ENCODE measurements at places on chromosomes 5 and 9.

- no peak for DNase-seq
Observed at GRCh38 chr5:72307573-72307967, 12.5 kb downstream of the MRPS27 start.

DNA sequence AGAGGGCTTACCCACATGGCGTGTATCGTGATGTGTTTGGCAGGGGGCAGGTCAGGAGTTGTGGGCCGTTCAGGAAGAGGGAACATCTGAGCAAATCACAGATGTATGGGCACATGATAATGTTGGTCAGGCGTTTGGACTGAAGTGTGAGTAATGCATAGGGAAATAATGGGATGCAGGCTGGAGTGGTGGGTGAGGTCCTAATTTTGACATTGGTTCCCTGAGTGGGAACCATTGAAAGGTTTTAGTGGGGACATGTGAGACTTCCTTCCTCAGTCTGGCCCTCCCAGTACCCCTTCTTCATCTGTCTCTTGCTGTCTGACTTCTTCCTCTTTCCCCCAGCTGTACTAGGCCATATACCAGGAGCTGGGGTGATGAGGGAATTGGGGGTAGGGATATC lies 7.6 kb downstream of the OTULIN start:
- DNase-seq = no peak

DNA sequence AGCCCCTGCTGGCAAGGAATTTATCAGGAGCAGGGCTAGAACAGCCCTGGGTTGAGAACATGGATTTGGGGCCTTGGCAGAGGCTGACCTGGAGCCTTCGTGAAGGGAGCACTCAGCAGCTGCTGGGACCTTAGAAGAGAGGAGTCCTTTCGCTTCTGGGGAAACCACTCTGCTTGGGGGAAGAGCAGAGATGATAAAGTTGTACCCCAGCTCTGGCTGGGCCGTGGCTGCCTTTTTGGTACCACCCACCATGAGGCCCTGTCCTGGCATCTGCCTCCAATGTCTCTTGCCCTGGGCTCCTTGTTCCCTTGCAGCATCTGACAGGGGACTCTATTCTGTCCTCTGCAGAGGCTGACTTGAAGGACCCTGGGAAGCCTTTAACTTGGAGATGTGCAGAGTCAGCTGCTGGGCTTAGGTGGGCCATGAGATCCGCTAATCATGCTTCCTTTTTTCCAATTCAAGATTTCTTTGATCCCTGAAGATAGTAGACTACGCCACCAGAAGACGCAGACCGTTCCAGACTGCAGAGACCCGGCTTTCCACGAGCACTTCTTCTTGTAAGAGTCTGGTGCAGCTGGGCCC lies 20.2 kb downstream of the RGS3 start:
- DNase-seq = no peak

DNA sequence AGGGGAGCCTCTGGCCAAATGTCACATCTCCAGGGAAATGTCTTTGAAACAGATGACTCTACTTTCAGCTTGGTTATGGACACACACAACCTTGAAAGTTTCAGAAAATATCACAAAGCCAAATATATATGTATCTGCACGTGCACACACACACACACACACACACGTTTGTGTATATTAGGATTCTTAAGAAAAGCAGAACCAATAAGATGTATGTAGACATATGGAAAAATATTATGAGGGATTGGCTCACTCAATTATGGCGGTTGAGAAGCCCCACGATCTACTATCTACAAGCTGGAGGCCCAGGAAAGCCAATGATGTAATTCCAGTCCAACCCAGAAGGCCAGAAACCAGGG lies 194.9 kb downstream of the PALM2AKAP2 start:
- DNase-seq = no peak

- no peak for DNase-seq
Observed at GRCh38 chr5:140969880-140970279, 3.6 kb downstream of the PCDHAC2 start.

DNA sequence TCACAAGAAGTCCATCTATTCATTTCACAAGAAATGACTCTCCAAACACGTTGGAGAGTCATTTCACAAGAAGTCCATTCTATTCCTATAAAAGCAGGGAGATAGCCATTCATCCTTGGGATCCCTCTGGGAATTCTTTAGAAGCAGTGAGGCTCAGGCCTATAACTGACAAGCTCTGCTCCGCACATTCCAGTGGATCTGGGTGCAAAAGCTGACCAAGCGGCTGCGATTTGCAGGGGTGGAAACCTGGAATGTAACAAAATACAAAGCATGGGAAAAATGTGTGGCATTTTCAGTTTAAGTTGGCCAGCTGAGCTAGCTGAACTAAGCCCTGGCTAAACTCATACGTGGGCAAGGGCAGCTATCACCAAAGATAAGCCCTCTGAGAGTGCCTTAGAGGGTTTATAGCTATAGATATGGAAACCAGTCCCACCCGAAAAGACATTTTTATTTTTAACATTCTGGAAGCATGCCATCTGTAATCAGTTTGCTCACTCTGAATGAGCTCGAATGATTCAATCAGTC lies 8.7 kb downstream of the TAS2R1 start:
- no peak for DNase-seq

GRCh38 chr5:57174890-57175510 lies 1.1 kb downstream of the GPBP1 start:
- no peak for DNase-seq

DNA sequence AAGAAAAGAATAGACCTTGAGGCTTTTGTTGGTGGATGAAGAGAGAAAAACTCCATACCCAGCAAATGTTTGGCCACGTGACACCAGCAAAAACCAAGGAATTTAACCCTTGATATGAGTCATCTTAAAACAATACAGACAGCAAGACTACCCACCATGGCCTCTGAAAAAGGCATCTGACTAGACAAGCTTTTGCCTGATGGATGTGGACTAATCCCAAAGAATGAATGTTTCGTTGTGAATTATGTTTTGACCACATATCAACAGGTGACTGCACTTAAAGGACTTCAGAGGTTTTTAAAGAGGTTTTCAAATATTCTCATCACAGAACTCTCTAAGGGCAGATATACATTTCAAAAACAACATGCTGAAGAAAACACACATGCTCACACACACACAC lies 33.0 kb upstream of the SLC1A3 start:
- no peak for DNase-seq

- no peak for DNase-seq
Observed at GRCh38 chr5:168420461-168420860, 65.8 kb upstream of the RARS1 start.

DNA sequence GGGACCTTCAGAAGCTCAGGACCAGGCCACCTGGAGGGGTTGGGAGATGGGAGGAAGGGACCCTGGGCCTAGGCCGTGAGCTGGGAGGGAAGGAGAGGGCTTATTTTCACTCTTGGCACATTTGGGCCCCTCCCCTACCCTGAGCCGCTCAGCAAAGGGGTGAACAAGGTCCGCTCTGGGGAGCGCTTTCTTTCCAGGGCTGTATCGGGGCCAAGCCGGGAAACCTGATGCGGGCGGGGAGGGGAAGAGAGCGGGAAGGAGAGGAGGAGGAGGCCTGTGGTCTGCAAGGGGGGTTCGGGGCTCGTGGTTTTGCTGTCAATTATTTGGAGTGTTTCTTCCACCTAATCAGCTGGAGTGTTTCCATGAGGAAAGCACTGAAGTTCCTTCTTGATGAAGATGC lies 62.7 kb upstream of the RXRA start:
- no peak for DNase-seq

DNA sequence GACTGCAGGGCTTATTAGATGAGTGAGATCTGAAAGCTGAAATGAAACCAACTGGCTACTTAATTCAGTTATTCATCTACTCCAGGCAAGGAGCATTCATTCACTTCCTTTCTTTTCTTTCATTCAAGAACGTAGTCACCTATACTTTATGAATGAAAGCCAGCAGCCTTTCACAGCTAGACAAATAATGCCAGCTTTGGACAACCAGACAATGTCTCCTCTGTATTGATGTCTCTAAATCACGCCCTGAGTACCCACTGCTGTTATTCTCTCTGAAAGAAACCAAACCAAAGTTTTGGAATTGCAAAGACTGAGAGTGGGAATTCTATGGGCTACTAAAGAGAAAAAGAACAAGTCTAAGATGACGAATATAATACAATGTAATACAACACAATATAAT lies 121.2 kb upstream of the PTPN3 start:
- no peak for DNase-seq

- no peak for DNase-seq
Observed at GRCh38 chr5:79774171-79774854, 84.7 kb downstream of the CMYA5 start.

DNA sequence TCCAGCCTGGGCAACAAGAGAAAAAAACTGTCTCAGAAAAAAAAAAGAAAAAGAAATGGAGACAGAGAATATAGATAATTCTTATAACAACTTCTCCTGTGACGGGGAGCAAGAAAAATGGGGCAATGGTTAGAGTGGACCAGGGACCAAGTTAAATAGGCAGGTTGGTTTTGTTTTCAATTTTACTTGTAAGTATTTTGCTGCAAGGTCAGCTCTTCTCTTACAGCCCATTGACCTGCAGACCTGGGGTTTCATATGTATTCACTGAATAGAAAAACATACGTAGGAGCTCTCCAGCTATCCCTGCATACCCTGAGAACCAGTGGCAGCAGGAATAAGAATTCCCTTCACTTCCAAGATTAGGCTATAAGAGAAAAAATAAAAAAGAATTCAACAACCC lies 29.2 kb upstream of the IL13 start:
- no peak for DNase-seq

GRCh38 chr5:58759745-58760144 lies 176.9 kb downstream of the RAB3C start:
- no peak for DNase-seq

DNA sequence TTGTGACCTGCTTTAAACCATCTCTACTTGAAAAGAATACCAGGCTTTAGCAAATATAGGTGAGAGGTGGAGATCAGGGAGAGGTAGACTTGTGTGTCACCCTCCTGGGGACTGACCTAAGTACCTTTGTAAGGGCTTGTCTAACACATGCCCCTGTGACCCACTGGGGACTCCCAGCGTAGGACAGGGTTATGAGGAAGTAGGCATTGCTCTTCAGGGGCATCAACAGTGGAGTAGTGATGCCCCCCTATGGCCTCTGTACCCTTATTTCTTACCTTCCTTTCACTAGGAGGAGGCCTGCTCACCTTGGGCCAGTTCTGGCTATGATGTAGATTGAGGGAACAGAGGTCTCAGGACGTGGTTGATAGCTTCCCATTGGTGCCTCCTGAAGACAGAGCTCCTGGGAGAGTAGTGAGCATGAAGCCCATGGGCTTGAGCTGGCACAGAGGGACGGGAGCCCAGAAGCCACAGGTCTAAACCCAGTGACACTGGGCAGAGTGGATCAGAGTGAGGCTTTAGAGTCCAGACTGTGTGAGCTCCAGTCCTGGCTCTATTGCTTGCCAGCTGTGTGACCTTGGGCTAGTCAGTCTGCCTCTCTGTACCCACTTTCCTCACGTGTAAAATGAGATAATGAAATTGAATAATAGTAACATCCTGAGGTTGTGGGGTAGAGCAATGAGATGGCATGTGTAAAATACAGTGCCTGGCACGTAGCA lies 191.7 kb downstream of the AOPEP start:
- no peak for DNase-seq

DNA sequence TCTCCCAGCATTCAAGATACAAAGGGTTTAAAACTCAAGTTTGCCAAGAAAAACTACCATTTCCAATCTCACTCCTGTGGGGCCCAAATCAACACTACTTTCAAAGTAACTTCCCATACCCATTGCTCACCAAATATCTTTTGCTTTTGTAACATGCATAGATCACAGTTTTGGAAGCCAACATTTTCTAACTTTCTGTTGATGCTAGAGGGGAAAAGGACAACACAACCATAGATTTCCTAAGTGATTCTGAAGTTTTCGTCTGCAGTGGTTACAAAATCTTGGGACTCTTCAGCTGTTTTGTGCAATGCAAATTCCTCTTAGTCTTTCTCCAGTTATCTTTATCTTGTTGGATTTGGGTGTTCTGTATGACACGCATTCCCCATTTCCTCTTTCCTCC lies 94.1 kb upstream of the PAPPA start:
- DNase-seq = no peak

- DNase-seq = no peak
Observed at GRCh38 chr5:148416921-148417320, 33.2 kb downstream of the FBXO38 start.

- no peak for DNase-seq
Observed at GRCh38 chr9:115976781-115977180, 176.8 kb upstream of the PAPPA start.

- no peak for DNase-seq
Observed at GRCh38 chr9:116190637-116191396, 37.2 kb downstream of the PAPPA start.

GRCh38 chr5:68375540-68375939 lies 160.0 kb downstream of the PIK3R1 start:
- no peak for DNase-seq

GRCh38 chr5:104452550-104452949 lies 890.0 kb upstream of the NUDT12 start:
- DNase-seq = no peak

DNA sequence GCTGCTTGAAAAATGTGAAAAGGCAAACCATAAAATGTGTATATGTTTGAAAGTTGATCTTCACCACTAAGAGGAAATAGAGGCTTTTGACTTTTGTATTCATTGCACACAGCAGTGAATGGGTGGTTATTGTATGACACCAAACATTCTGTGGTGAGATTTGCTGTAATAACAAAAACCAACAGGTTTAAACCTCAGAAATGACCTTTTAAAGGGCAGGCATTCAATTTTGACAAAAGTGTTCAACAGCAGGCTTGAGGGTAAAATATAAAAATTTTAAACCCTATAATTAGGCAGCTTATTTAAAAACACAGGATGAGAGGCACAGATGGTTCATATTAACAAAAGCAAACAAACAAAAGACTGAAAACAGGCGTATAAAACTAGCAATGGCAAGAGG lies 128.1 kb upstream of the NUDT12 start:
- no peak for DNase-seq

GRCh38 chr5:119019949-119020348 lies 31.6 kb upstream of the DTWD2 start:
- no peak for DNase-seq

GRCh38 chr5:20420991-20421595 lies 433.1 kb upstream of the CDH18 start:
- no peak for DNase-seq

- DNase-seq = no peak
Observed at GRCh38 chr5:80266566-80266965, 10.7 kb upstream of the SERINC5 start.

DNA sequence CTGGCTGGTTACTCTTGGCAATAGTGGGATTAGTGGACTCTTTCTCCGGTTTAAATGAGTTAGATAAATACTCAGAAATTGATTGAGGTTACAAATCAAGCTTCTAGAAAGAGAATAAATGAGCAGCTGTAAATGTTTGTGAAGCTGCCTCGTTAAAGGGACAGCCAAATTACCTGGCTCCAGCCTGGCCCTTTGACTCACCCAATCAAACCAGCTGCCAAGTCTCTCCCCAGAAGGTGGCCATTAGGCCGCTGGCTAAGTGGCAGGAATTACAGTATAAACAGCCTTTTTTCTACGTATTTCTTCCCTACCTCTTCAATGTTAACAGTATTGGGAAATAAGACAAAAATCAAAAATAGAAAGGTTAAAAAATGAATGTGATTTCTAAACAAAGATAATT lies 46.0 kb upstream of the SRFBP1 start:
- no peak for DNase-seq

Measured in T-helper 22 cell (primary cell).